NCI-H524 (cell line): ENCODE measurements at places on chromosomes 12 and 14.

DNA sequence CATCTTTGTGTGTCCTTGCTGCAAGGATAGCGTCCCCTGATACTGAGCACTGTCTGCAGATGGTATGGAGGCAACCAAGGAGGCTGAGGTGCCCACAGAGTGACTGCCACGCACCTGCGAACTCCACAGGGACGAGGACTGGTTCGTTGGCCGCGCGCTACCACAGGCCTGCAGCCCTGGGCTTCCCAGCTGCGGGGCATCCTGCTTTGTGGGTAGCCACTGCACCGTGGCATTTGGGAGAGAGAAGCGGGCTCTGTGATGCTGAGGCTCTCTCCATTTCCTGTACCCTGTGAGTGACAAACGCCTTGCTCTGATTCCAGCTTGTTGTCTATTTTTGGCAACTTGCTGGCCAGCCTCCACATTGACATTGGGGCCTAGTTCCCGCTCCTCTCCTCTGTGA, 76.3 kb downstream of the SLC15A4 start:
- DNase-seq, result no peak

GRCh38 chr12:129607756-129608155, 296.1 kb downstream of the TMEM132D start:
- no peak for DNase-seq

DNA sequence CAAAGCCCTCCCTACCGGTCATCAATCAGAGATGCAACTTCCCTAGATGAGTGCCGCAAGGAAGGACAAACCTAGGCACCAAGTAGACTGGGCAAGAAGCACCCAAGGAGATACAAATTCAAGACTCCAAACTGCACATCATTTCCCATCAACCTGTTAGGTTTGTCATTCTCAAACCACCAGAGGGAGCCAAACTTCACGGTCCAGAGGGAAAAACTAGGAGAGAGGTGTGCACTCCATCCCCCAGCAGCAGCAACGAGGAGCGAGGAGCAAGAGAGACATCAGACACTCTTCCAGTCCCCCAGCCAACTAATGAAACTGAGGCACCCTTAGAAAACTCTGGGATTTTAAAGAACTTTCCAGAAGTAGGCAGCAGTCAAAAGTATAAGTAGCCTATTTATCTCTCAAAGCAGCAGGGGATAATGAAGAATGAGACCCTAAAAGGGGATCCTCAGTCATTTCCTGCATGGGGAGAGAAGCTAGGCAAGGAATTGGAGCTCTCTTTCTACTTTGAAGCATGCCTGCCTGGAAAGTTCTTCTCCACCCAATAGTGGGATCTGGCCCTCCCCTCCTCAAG, 37.0 kb upstream of the NT5DC3 start:
- DNase-seq, result peak; percentile 76

GRCh38 chr12:6039894-6040601, 84.4 kb downstream of the VWF start:
- DNase-seq, result peak; percentile 56

GRCh38 chr14:38710881-38711280, 392.2 kb downstream of the SEC23A start:
- no peak for DNase-seq

DNA sequence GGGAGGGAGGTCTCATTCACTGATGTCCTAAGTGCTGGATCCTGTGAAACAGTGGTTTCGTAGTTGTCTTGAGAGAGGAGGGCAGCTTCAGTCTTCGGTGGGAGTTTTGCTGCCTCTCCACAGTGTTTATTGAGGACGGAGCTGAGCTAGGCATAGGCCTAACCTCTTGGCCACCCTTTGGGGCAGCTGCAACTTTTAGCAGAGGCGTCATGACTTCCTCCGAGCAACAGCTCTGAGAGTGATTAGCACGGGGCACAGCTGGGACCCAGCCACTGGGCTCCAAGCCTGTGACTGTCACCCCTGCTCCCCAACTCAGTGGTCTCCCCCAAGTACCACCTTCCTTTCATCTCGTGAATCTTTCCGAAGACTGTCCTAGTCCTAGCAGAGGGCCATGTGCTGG, 139.9 kb upstream of the NCOR2 start:
- DNase-seq, result no peak

- no peak for DNase-seq
These were observed 858.2 kb upstream of the FLRT2 start for GRCh38 chr14:84671776-84672175.

DNA sequence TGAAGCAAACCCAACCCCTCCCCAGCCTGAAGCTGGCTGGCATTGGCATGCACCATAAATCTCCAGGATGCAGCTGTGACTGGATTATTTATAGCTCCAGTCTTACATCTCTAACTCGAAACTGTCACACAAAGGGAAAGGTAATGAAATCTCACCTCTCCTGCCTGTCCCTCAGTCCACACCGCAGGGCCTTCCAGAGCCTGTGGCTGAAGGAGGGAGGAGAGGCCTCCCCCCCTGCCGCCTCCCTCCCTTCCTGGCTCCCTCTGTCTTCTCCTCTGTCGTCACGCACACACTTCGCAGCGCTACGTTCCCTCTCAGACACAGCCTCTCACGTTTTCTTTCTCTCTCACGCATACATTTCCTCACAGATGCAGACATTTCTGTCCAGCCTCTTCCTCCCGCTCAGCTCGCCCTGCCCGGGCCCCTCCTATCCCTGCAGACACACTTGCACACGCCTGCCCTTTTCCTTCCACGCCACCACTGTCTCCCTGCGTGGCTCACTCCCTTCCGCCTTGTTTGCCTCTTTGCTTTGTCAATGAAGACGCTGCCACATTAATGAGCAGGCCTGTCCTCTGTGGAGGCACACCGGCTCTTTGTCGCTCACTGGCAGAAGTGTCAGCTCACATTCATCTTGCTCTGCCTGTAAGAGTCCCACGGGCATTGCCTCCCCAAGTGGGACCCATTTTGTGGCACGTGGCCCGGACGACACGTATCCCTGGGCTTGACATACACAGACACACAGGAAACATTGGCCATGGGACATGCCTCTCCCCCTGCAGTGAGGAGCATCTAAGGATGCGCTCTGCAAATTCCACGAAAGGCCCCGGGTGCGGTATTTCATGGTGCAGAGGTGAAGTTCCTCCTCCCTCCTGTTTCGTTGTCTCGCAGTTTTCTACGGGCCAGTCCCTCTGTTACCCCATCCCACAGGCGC, 27.9 kb downstream of the IRF2BPL start:
- peak; percentile 40 for DNase-seq

DNA sequence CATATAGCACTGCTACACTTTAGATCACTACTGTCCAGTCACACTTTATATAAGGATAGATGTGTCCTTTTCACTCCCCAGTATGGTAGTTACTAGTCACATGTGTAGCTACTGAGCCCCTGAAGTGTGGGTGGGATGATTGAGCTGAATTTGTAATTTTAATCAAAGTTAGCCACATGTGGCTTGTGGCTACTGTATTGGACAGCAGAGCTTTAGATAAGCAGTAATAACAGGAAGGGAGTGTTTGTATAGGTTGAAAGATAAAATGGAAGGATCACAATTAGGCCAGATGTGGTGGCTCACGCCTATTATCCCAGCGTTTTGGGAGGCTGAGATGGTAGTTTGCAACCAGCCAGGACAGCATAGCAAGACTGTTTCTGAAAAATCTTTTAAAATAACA, 23.5 kb downstream of the NAA30 start:
- no peak for DNase-seq

DNA sequence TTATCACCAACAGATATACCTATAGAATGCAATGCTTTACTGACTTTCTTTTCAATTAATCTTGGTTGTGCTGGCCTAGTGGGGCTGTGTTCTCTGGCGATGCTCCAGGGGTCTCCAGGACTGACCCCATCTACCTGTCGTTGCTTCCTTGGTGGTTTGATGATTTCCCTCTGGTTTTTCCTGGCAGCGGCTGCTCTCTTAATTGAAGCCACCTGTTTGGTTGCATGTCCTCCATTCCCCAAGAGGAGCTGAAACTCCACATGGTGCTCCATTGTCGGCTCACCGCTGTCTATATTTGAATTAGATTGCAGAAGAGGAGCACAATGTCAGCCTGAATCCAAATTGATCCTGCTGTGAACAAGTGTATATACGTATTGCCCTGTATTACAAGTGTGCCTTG, 7.1 kb upstream of the IFNG-AS1 start:
- no peak for DNase-seq

- DNase-seq, result no peak
These were observed 21.6 kb downstream of the FBXL14 start for GRCh38 chr12:1572731-1573130.

DNA sequence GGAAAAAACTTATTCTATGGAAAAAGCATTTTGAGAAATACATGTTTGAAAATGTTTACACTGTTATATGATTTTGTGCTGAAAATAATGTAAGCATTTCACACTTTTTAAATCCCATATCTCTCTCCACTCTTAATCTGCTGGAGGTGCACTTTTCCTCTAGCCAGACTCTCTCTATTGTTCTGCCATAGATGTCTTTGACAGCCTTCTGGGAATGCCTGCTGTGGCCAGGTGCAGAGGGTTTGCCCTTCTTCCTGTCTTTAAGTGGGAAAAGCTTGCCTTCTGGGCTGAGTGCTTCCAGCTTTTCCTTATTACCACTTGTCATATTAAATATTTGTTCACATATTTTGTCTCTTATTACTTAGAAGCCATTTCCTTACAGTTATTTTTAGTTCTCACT, 60.1 kb upstream of the PPM1H start:
- DNase-seq, result no peak

- no peak for DNase-seq
These were observed 18.7 kb downstream of the VASH1 start for GRCh38 chr14:76780058-76780345.

DNA sequence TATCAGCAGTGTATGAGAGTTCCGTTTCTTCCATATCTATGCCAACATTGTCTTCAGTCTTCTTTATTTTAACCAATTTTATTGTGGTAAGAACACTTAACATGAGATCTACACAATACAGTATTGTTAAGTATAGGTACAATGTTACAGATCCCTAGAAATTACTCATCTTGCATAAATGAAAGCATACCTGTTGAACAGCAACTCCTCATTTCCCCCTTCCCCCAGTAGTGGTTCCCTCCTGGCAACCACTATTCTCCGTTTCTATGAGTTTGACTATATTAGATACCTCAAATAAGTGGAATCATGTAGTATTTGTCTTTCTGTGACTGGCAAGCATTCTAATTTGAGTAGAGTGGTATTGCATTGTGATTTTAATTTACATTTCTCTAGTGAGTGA, 150.5 kb downstream of the CRADD start:
- no peak for DNase-seq

DNA sequence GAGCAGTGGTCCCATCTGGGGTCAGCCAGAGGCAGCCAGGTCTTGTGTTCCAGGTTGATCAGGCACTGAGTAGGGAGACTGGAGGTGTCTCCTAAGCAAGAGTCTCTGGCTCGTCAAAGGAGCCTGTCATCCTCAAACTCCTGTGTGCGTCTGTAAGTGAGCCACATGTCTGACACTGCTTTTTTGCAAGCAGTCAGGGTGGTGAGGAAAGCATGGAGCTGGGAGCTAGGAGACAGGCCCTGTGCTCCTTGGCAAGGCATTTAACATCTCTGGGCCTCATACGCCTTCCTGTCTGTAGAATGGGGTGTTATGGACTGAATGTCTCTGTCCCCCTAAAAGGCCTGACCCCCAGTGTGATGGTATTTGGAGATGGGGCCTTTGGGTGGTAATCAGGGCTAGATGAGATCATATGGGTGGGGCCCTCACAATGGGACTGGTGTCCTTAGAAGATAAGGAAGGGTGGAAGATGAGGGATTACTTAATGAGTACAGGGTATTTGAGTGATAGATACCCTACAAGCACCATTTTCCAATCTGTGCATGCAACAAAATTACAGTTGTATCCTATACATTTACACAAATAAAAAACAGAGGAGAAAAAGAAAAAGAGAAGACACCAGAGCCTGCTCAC, 53.0 kb downstream of the ARL6IP4 start:
- no peak for DNase-seq

GRCh38 chr12:57173089-57173488, 25.7 kb upstream of the LRP1-AS start:
- DNase-seq, result no peak

- DNase-seq, result no peak
These were observed 34.3 kb upstream of the SFSWAP start for GRCh38 chr12:131676544-131676943.

- peak; percentile 52 for DNase-seq
These were observed 29.9 kb downstream of the TSPAN9 start for GRCh38 chr12:3107071-3107583.

GRCh38 chr12:45893240-45893639, 97.1 kb downstream of the SCAF11 start:
- no peak for DNase-seq

GRCh38 chr12:22518060-22518719, 26.2 kb downstream of the C2CD5 start:
- peak; percentile 32 for DNase-seq

GRCh38 chr14:39576258-39576657, 144.0 kb upstream of the FBXO33 start:
- DNase-seq, result no peak

GRCh38 chr12:26088998-26089397, 35.8 kb downstream of the BHLHE41 start:
- DNase-seq, result no peak

GRCh38 chr12:6938353-6939190, 5.0 kb upstream of the RNU7-1 start:
- no peak for DNase-seq

DNA sequence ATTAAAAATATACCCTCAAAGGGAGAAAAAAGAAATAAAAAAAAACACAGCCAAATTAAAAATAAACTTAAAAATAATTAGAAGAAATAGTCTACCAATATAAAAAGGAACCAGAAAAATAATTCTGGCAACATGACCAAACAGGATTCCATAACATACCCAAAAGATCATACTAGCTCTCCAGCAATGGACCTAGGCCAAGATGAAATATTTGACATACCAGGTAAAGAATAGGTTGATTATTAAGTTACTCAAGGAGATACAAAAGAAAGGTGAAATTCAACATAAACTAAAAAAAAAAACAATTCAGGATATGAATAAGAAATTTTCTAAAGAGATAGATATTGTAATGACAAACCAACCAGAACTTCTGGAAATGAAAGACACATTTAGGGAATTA, 121.3 kb upstream of the SCAF11 start:
- DNase-seq, result no peak

DNA sequence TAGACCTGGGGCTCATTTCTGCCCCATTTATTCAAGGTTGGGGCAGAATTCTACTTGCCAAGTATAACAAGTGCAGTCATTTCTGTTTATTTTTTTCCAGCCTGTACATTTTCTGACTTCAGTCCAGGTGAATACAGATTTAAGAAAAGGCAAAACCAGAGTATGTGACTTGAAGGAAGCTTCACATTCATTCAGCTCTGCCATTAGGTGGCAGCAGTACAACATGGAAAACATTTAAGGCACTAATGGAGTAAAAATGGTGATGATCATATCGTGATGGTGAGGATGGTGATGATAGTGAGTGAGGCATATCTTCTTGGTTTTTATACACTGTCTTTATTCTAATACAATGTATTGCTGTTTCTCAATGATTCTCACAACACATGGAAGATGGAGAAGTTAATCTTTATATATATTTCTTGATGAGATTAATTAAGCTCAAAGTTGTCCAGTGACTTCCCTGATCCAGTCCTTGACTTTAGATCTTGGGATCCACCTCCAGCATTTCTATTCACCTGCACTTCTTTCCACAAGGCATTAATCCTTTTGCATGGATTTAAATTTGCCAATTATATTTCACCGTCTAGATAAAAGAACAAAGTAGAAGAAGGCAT, 176.7 kb upstream of the SEL1L start:
- peak; percentile 84 for DNase-seq

GRCh38 chr14:54528973-54529372, 19.3 kb downstream of the CGRRF1 start:
- no peak for DNase-seq
